Epithelial cell of esophagus (primary cell): ENCODE measurements at places on chromosomes 4 and X.

- DNase-seq: peak; percentile 20
Measured at GRCh38 chr4:152831416-152831815, 51.7 kb downstream of the ARFIP1 start.

DNA sequence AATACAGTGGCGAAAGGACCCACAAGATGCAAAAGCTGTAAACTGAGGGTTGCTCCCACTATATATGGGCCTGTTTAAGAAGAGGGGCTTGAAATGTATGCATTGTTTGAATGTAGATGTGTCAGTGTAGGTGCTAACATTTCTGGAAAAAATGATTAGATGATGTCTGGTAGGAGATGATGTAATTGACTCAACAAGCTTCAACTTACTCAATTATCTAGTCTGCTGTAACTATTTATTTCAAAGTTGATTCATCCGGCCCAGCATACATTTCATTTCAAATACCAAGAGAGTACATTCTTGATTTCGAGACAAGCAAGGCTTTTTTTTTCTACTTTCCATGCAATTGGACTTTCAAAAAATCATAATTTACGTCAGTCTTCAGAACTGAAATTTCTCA is 9.3 kb upstream of the ENAM start:
- no peak for DNase-seq

DNA sequence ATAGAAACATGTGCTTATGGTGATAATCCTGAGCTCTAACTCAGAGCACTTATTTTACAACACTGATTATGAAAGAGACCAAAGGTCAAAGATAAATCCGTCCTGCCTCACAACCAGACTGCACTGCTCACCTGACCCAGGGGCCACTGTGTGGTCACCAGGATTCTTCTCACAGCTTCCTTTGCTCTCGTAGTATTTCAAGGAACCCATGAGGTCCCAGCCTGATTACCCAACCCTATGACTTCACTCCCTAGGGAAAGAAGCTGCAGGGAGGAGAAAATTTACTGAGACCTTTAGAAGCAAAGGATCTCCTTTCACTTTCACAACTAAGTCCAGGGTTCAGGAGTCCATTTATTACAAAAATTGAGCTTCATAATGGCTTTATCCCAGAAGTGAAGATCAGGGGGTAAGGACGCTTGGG is 9.6 kb downstream of the SLC25A5 start:
- peak; percentile 60 for DNase-seq

GRCh38 chrX:10622197-10622596 is 1.8 kb upstream of the MID1 start:
- no peak for DNase-seq

GRCh38 chr4:48037117-48037462 is 20.5 kb downstream of the NIPAL1 start:
- DNase-seq: no peak

DNA sequence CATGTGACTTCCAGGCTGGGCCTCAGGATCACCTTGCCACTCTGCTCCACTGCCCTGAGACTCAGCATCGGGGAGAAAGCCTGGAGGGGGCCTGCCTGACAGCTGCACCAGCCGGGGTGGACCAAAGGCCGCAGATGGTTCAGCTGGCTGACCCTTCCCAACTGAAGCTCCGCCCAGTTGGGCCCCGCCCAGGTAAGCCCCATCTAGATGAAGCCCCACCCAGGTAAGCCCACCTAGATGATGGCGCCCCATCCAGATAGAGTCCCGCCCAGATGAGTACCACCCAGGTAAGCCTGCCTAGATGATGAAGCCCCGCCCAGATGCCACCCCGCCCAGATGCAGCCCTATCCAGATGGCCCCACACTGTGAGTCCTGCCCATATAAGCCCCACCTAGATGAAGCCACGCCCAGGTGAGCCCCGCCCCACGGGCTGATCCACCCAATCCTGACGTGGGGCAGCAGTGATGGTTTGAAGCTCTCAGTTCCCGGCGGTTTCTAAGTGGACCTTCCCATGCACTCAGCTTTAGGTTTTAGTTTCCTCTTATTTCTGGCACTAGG is 10.0 kb downstream of the ZFYVE28 start:
- DNase-seq: no peak

GRCh38 chr4:137528673-137529072 is 3.6 kb downstream of the PCDH18 start:
- no peak for DNase-seq

GRCh38 chr4:95410387-95410977 is 138.3 kb downstream of the UNC5C start:
- no peak for DNase-seq

GRCh38 chrX:135437867-135438733 is 16.4 kb downstream of the SMIM10L2A start:
- DNase-seq: no peak

GRCh38 chr4:167248271-167248670 is 14.0 kb upstream of the SPOCK3 start:
- DNase-seq: no peak

DNA sequence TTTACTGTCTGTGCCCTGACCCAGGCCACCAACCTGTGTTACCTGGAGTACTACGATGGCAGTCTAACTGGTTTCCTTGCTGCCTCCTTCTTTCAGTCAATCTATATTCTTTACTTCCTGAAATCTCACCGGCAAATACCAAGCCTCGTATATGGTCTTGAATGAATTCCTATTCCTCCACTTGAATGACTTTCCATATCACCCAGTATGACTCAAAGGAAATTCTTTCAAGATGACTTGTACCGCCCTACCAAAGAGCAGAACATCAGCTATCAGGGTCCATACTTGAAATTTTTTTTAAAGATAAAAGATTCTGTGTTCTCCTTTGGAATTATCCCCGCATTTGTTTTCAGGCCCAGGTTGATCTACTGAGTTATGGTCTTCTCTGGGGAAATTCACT is 378.0 kb downstream of the AFF2 start:
- peak; percentile 59 for DNase-seq

DNA sequence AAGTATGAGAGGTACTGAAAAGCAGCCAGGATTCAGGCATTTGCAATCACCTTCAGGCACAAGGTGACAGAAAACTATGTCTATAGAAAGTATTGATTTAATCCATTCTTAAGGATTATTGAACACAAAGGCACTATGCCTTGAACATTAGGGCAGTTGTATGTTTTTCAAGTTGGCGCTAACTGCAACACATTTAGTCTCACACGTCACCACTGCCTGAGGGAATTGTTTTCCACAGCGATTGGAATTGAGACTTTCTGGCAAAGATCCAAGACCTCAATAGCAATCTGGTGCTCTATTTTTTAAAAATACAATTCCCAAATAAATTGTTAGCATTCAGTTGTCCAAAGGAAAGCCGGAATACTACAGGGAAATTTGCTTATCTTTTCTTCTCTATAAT is 52.7 kb upstream of the FTHL17 start:
- no peak for DNase-seq

GRCh38 chr4:82439088-82439487 is 8.7 kb downstream of the ENOPH1 start:
- DNase-seq: no peak

GRCh38 chr4:7161721-7162214 is 30.6 kb upstream of the SORCS2 start:
- DNase-seq: no peak

DNA sequence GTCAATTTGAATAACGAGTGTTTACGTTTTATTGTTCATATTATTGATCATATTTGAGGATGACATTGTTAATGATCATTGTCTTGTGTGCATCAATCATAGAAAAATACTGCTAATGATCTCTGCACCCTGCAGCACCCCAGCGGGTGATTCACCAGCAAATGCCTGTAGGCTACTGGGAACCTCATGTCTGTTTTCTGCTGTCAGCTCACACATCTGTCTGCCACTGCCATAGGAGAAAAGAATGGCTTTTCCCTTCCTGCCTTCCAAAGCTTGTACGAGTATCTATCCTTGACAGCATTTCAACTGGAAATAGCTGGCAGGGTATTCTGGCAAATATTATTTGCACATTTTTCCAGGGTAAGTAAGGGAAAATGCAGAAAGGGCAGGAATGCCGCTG is 272.1 kb upstream of the TRAM1L1 start:
- DNase-seq: peak; percentile 11

- no peak for DNase-seq
Measured at GRCh38 chr4:153582954-153583702, 101.0 kb upstream of the TLR2 start.

- no peak for DNase-seq
Measured at GRCh38 chr4:78599147-78599546, 47.6 kb downstream of the ANXA3 start.

GRCh38 chrX:95055991-95056390 is 1382.0 kb downstream of the FAM133A start:
- DNase-seq: no peak

DNA sequence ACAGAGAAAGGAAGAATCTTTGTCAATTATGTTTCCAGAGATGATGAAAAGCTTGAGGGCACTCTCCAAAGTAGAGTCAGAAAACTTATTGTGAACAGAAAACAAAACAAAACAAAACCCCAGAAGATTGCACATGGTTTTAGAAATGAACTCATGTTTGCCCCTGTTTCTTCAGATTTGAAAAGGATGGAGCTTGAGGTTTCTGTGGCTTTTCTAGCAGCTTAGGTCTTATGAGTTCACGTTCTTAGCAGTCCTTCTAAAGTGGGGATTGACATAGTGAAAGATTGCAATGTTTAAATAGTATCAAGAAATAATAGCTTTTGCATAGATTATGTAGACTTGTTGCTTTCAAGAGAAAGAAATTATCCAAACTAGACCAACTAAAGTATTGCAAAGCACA is 421.8 kb downstream of the GBA3 start:
- DNase-seq: no peak

DNA sequence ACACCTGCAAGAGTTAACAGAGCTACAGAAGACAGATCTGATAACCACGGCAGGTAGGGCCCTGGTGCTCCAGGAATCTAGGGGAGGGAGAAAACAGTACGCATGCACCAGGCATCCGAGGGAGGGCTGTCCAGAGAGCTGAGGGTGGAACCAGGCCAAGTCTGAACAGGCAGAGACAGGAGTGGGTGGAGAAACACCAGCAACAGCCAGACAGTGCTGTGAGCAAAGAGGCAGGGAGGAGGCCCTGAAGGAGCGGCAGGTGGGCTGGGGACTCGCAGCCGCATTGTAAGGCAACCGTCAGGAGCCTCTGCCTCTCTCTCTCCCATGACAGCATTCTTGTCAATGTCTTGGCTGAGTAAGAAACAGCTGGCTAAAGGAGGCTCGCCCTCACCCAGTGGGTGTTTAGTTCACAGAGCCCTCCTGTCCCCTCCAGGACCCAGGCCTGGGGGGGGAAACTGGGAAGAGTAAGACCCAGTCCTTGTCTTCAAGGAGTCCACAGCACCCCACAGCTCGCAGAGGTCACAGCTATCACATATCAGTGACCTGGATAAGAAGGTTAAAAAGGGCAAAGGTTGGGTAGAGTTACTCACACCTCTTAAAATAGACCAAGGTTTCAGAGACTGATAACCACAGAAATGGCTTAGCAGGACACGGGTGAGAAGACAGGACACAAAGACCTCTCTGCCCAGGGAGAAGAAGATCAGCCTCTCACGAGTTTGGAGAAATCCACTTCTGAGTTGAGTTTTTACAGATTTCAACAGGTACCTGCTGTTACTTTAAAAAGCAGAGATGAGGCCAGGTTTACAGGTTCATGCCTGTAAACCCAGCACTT is 10.5 kb downstream of the ACSL1 start:
- DNase-seq: peak; percentile 97

DNA sequence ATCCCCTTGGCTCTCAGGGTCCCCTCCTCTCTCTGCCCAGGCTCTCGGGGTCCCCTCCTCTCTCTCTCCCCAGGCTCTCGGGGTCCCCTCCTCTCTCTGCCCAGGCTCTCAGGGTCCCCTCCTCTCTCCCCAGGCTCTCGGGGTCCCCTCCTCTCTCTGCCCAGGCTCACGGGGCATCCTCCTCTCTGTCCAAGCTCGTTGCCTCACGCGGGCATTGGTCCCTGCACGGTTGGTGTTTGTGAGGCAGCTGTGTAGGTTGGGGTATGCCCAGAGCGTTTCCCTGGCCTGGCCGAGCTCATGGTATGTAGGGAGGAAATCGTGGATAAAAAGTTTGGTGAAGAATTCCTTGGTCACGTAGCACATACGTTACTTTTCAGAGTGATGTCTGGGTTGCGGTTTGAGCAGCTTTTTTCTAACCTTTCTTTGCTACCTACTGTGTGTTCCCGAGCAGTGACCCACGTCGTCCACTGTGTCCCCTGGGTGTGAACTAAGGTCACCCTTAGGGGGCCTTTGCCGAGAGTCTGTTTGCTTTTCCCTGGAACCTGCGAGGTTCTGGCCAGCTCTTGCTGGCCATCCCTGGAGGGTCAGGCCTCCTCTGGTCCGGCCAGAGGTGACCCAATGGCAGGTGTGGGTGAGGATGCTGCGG is 36.6 kb downstream of the PCGF3 start:
- no peak for DNase-seq

GRCh38 chrX:106802063-106802387 is 448 bp upstream of the TBC1D8B start:
- peak; percentile 18 for DNase-seq

DNA sequence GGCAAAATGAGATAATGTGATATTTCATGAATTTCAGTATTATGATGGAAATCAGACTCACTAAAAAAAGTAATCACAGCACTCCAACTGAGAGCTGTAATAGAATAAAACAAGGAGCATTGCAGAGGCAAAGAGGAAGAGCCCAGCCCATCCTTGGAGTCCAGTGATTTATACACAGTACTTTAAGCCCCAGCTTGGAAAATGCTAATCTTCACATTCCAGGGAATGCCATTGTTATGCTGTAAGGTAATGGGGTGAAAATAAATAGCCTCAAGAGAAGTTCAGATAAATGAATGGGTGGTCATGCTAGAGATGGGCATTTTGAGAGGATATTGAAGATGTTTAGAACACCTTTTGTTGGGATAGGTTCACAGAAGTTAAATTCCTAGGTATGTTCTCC is 190.3 kb upstream of the TAPT1 start:
- DNase-seq: no peak

DNA sequence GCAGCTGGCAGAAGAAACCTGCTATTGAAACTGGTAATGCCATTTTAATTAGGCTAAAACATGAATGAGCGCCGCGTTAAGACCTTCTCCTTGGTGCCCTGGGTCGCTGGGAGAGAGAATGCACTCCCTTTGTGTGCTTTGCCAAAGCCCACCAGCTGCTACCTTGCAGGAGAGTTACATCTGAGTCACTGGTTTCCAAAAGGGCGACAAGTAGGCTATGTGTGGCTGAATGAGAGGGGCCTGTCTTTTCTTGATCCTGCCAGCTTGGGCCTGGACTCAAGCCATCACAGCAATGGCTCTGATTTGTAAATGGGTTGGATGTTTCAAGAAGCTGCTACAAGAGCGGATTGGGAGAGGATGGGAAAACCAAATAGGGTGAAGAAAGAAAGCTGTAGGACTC is 81.5 kb downstream of the NHS start:
- DNase-seq: no peak

GRCh38 chr4:147360301-147360700 is 120.6 kb upstream of the EDNRA start:
- peak; percentile 53 for DNase-seq

- peak; percentile 62 for DNase-seq
Measured at GRCh38 chr4:161894014-161894413, 269.8 kb downstream of the FSTL5 start.

GRCh38 chr4:155085843-155086530 is 122.4 kb upstream of the NPY2R start:
- peak; percentile 23 for DNase-seq
